Osteoblast (primary cell): ENCODE measurements at places on chromosomes 1 and 21.

DNA sequence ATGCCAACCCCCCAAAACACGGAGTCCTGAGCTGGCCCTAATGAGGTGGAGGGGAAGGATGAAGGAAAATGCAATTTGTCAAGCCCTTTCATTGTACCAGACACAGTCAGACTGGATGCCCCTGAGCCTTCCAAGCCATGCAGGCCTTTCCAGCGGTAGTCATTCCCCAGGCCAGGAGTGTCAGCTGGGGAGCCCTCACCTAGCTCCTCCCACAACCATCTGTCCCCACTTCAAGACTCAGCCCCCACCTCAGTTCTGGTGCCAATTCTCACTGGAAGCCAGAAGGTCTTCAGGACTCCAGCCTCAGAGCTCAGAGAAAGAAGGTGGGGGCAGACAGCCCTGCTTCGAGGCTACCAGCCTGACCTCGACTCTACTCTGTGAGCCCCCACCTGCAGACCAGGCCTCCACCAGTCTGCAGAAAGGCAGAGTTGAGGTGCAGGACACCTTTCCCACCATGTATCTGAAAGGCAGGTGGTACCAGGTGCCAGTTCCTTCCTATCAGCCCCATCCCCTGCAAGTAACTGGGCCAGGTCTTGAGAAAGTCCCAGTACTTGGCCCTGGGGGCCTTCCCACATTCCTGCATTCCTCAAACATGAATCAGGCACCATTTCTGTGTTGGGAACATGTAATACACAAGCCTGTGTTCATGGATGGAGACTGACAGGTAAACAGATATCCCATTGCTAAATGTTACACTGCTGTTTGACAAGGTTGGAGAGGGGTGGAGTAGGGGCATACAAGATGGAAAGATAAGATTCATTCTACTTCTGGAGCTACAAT lies 180.6 kb upstream of the EDN2 start:
- no peak for DNase-seq

DNA sequence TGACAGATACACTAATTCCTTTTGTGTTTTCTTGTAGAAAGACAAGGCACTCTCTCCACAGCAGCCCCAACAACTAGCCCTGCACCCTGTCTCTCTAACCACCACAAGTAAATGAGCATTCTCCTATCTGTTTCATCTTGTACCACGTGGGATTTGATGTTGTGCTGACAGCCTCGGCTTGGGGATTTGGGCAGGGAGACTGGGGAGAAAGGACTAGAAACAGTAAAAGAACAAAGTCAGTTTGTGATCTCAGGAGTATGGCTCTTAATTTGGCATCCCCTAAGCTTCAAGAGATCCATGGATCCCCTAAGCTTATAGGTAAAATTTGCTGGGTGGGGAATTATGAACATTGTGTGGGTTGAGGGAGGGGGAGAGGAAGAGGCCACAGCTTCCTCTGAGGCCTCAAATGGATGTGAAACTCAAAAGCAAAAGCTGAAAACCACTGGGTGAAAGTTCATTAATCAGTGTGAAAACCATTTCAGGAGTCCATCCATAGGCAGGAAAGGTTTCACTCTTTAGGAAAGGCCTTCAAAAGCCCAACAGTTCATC lies 3.1 kb downstream of the C1orf162 start:
- DNase-seq = peak; percentile 21

DNA sequence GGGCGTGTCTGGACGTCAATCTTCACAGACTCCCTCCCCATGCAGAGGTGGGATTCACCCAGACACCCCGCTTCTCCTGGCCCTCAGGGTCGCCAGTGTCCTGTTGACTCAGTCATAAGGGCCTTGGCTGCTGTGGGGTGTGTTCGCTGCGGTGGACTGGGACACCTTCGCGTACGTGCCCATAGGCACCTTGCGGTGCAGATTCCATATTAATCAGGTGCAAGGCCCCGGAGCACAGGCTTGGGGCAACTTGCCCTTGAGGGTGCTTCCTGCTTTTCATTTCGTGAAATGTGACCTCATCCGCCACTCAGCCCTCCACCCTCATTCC lies 398 bp upstream of the SLC30A10 start:
- DNase-seq = peak; percentile 69

DNA sequence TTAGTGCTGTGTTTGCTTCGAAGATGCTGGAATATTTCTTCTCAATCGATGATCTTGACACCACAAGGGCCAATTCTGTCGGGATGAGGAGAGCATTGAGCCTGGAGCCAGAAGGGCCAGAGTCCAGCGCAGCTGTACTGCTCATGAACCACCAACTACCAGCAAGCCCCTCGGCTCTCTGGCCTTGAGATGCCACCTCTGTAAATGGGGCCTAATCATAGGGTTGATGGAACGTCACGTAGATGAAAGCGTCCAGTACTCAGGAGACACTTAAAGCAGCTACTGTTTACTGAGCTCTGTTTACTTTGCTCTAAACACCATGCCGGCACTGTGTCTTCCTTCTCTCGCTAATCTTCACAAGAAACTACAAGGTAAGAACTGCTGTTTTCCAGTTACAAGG lies 26.3 kb downstream of the CCDC185 start:
- no peak for DNase-seq

DNA sequence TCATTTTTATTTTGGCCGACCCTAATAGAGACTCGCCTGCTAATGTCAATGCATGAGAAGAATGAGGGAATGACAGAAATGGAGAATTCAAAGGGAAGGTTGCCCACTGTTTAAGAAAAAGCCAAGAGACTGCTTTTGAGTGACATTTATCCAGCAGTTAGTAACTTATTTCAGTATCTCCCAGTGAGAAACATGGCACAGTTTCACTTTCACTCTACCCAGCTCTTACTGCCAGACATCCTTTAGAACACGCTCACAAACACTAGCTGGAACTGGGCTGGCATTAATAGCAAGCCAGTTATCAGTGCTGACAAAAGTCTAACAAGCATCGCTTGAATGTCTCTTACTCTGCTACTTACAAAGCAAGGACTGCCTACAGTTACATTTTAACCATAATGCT lies 8.5 kb downstream of the GGPS1 start:
- no peak for DNase-seq

DNA sequence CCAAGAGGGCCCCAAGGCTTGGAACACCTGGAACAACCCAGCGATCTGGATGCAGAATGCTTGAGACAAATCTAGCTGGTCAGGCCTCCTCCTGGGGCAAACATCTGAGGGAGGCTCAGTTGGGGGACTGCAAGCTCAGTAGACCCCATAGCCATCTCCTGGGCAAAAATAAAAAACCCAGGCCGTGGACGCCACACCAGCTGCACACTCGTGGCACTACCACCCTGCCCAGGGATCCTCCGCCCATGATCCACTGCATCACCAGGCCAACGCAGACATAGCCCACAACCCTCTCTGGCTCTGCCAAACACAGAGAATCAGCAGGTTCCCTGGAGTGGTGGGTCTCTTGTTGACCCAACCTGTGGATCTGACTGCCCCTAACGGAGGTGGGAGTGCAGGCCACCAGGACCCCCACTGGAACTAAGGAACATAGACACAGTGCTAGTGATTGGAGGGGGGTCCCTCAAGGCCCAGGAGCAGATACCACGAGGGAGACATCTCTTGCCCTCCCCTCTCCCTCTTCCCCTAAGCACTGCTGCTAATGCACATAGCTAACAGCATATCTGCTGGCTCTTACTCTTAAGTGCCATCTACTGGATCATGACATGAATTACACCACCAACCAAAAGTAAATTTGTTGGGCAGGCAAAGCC lies 147.2 kb downstream of the CHD1L start:
- DNase-seq = peak; percentile 83

DNA sequence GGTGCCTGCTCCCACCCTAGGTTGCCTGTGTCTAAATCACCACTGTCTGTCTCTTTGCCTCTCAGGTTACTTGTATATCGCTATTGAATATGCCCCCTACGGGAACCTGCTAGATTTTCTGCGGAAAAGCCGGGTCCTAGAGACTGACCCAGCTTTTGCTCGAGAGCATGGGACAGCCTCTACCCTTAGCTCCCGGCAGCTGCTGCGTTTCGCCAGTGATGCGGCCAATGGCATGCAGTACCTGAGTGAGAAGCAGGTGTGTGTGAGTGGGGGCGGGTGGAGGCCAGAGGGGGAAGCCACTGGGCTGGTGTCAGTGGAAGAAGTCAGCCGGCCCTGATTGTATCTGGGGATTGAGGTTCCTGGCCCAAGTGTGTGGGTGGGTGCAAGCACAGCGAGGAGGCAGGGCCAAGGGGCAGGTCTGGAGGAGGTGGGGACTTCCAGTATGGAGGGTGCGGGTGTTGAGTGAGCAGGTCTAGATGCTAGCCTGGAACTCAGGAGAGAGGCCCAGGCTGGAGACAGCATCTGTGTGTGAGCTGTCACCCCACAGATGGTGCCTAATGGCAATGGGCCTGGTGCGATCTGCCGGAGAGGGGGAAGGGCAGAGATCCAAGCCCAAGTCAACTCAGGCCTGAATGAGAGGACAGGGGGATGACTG lies 17.2 kb downstream of the TIE1 start:
- DNase-seq = no peak

DNA sequence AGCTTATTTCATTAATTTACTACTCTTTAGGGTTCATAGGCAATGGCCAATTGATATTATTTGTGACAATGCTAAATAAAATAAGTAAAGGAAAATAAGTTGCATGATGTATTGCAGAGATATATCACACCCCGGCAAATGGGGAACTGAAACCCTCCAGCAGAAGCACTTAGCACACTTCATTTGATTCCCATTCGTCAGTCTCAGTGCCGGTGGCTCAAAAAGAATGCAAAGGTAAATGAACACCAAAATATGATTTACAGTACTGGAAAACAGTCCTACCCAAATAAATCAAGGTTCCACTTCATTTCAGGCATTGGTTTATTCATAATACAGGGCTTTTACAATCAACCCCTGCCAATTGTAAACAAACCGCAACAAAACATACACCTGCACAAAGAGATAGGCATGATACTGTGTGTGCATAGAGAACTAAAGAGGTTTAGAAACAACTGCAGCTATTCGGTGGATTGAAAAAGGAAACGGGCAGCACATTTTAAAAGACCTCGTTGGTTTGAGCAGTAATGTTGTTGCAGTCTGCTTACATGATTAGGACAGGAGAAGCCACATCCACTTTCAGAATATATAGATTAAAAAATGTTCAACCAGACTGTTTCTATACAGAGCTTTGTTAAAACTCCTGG lies 1019.2 kb downstream of the TTLL7 start:
- DNase-seq = no peak

- DNase-seq = no peak
These were observed 14.0 kb upstream of the NCF2 start for GRCh38 chr1:183604038-183604808.

GRCh38 chr1:224431726-224432125 lies 2.9 kb downstream of the WDR26 start:
- DNase-seq = no peak

GRCh38 chr1:227401562-227402342 lies 83.5 kb upstream of the CDC42BPA start:
- no peak for DNase-seq

DNA sequence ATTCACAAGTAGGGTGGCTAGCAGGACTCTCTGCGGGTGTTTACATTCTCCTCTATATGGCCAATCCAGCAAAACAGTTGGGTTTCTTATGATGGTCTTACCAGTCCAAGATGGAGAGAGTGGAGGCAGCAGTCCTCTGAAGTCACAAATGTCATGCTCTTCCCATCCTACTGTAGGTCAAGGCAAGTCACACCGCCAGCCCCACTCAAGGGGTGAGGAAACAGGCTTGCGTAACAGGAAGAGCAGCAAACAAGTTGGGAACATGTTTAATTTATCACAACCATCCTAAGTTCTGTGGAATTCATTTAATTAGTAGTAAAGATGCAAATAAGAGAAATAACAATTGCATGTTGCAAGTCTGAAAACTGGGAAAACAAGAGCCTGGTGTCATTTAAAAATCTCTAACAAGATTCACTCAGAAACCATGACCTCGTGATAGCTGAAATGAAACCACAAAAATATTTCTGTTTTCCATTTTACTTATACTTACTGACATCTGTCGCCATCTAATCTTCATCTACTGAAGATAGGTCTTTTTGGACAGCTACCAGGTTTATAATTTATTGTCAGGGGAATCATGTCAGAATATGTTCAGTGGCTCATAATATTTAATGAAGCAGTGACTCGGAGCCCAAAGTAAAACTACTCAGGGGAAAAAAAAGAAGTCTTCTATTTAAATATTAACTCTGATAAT lies 349.1 kb upstream of the FMN2 start:
- DNase-seq = no peak

DNA sequence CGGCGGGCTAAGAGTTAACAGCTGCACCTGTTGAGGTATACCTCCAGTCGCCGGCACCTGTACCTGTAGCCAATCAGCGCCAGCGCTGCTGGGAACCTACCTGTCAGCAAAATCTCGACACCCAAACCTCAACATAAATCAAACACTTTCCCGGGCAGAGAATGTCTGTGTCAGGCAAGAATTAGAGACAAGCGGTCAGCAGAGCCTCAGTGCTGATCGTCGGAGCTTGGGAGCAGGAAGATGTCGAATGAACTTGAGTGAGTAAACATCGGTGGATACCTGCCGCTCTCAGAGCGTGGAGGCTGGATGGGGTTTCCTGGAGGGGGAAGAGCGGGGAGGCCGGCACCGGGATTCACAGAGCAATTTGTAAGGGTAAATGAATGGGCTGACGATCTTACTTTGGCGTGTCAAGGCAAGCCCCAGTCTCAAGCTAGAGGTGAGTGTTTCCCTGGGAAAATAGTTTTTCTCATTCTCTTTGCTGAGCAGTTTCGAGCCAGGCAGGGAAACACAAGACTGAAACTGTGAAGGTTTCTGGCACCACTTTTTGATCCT lies at the start of gene GRHL3:
Gene GRHL3 (plus strand): TSS at position 46 of the 552 bp plus-strand sequence. CDS start 195 bp downstream, at position 241.
- DNase-seq = peak; percentile 37

DNA sequence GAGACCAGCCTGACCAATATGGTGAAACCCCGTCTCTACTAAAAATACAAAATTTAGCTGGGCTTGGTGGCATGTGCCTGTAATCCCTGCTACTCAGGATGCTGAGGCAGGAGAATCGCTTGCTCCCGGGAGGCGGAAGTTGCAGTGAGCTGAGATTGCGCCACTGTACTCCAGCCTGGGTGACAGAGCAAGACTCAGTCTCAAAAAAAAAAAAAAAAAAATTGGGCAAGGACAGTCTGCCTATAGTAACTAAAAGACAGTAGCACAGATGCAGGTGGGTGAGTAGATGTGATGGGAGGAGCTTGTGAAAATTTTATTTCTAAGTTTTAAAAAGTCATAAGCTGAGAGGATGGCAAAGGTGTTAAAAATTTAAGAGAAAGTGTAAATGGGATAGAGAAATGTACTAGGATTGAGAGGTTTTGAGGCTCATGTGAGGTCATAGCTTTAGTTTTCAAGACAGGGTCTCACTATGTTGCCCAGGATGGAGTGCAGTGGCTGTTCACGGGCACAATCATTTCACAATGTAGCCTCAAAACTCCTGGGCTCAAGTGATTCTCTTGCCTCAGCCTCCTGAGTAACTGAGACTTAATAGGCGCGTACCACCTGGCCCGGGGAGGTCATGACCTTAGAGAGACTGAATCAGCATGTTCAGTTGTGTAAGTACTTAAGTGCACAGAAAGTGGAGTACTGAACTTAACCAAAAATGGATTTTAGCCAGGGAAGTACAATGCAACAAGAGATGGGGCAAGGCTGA lies 33.7 kb downstream of the PTP4A2 start:
- DNase-seq = no peak

DNA sequence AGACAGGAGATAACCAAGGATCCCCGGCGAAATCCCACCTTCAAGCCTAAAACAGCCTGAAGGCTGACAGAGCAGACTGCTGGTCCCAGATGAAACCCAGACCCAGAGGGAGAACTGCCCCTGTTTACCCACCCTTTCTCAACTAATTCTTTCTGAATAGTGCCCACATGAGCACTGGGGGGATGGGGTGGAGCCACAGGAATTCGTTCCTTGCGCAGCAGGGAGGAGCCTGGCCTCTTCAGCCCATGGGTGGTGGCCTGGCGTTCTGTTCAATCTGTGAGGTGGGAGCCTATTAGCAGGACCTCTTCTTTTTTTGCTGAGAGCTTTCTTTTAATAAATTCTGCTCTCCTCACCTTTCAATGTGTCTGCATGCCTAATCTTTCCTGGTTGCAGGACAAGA lies 6.6 kb upstream of the AK5 start:
- DNase-seq = no peak
